ENCODE measurements at places on chromosomes 1 and 21.

DNA sequence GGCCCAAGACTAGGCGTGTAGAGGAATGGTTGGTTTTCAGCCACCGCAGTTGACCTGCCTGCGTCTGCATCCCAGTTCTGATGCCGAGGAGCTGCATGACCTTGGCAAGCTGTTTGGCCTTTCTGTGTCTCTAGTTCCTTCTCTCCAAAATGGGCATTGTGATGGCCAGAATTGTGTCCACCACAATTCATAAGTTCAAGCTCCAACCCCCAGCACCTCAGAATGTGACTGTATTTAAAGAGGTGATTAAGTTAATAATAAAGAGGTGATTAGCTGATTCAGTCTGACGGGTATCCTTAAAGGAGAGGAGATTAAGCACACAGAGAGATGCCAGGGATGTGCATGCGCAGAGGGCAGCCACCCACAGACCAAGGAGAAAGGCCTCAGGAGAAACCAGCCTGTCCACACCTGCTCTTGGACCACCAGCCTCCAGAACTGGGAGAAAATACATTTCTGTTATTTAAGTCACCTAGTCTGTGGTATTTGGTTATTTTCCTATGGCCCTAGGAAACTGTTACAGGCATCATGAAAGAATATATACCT lies 28.5 kb downstream of the MAB21L3 start:
- DNase-seq: no peak

GRCh38 chr1:13893409-13893821 lies 193.4 kb downstream of the PRDM2 start:
- no peak for DNase-seq

DNA sequence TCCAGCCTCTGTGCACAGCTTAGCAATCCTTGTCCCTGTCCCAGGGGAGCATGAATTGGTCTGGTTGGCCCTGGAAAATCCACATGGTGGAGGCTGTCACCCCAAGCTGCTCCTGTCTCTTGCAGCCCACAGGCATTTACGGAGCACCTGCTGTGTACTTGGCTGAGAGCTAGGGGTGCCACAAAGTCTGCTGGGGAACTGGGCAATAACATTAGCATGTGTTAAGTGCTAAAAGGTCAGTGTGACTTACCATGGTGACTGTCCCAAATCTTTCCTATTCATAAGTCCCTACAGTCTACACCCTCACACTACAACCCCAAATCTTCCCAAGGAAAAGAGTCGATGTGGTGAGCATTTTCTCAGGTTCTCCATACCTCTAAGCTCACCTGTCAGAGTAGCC lies 53.6 kb upstream of the ARTN start:
- DNase-seq: no peak

DNA sequence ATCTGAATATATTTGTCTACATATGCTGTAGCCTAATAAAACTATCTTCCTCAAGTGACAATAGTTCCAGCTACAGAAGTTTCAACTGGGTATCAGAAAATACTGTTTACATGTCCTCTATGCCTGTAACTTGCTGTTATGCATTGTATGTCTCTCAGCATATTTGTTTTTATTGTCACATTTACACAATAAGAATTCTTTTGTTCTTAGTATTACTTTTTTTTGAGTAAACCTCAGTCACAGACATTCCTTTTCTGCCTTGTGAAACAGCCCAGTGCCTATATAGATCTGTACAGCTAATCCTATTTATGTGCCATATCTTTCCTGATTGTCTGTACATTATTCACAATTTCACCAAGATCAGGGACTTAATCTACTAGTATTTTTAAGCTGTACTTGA lies 565.2 kb downstream of the NEGR1 start:
- DNase-seq: no peak

- no peak for DNase-seq
Observed at GRCh38 chr1:30185809-30186208, 537.6 kb downstream of the MATN1 start.

- no peak for DNase-seq
Observed at GRCh38 chr1:84347932-84348555, 46.5 kb downstream of the SAMD13 start.

DNA sequence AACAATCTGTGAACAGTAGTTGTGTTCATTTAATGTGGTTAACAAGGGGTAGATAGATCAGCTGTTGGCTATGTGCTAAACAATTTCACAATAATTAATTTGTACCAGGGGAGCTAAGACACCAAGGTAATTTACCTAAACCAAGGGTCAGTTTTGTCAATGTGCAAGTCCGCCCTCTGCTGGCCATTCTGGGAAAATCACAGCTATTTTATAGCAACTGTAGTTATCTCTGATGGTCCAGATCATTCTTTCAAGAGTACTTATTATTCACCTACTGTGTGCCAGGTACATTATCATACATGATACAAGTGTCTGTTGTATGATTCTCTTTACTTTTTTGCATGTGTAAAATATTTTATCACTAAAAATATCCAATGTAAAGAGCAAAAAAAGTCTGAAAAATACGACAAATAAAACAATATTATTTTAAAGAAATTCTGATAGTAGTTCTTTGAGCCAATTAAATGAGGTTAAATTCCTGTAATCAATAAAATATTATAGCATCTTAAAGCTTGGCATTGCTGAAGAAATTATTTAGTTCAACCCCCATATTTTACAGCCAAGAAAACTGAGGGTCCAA lies 312.3 kb upstream of the FAM78B start:
- peak; percentile 29 for DNase-seq

GRCh38 chr21:28342212-28342810 lies 650.4 kb downstream of the LTN1 start:
- no peak for DNase-seq

DNA sequence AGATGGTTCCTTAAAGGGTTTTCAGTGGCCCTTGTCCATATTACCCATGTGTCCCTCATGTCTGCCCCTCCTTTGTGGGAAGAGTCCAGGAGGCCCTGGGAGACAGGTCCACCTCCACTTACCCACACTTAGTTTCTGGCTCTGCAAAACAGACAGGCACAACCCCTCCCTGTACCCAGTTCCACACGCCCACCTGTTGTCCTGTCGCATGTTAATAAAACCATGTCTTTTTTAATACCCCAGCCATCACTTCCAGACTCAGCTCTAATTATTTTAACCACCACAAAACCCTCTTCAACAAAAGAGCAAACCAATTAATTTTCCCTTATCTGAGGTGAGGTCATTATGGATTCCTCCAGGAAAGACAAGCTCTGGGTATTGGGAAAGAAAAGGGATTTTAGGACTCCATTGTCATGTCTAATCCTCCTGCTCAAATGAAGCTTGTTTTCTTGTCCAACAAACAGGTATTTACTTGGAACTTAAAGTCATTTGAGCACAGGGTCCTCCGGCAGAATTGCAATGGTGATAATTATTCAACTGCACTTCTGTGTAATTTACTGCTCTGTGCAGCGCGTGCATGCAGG lies 68.9 kb downstream of the CCDC185 start:
- no peak for DNase-seq

- no peak for DNase-seq
Observed at GRCh38 chr1:228825840-228826484, 90.7 kb downstream of the RHOU start.

- DNase-seq: no peak
Observed at GRCh38 chr1:6016191-6016865, 24.1 kb upstream of the NPHP4 start.

Measured in stimulated activated CD4-positive, alpha-beta T cell treated with anti-CD3 and anti-CD28 coated beads, Interleukin-1b, Interleukin-23, amount 100 ng/mL, for 1 hour (primary cell).